ENCODE measurements at places on chromosomes 4 and X. TPM values are rescaled to one million over a fixed set of nuclear protein-coding genes. Genes with fewer than 3 reads are reported as not detected.

Gene XK
- total RNA-seq: 1.1 TPM

Gene ERCC6L
- 4.8 TPM for total RNA-seq

Gene USP26
- not detected for total RNA-seq

Gene TSC22D3
- total RNA-seq: 41.4 TPM

Gene BRS3
- 0.10 TPM for total RNA-seq

Gene ARR3
- not detected for total RNA-seq

Gene ITM2A
- total RNA-seq: 1.5 TPM

Gene NDP
- not detected for total RNA-seq

Gene HTRA3
- total RNA-seq: 0.86 TPM

Gene CD99L2
- total RNA-seq: 19.2 TPM

Gene PNMA3
- 32.8 TPM for total RNA-seq

Gene PRKG2
- total RNA-seq: 3.3 TPM

Gene TMEM184C
- total RNA-seq: 49.8 TPM

Gene NEUROG2
- not detected for total RNA-seq

Gene NWD2
- 0.05 TPM for total RNA-seq

Gene HSD17B11
- 28.2 TPM for total RNA-seq

Gene MAGEB17
- 0.19 TPM for total RNA-seq

Gene JADE1
- total RNA-seq: 35.3 TPM

Gene TMEM154
- 0.46 TPM for total RNA-seq

Gene CT45A5
- total RNA-seq: not detected

Gene TRAM1L1
- total RNA-seq: 4.3 TPM

Gene RPA4
- total RNA-seq: 1.6 TPM

Gene MND1
- total RNA-seq: 9.7 TPM

Gene PAGE2B
- not detected for total RNA-seq

Gene HSFX3
- total RNA-seq: not detected

Gene CLCN4
- total RNA-seq: 15.2 TPM

Gene CDS1
- 21.6 TPM for total RNA-seq

Gene MAGEB1
- total RNA-seq: not detected

Gene ERVMER34-1
- 2.2 TPM for total RNA-seq

Gene CLDN22
- total RNA-seq: not detected

Gene CFAP99
- not detected for total RNA-seq

Gene ZNF732
- total RNA-seq: 2.2 TPM

Gene CXorf49
- total RNA-seq: not detected

Gene ZNF185
- 10.1 TPM for total RNA-seq

Gene NFKB1
- total RNA-seq: 27.6 TPM

Gene PRPS1
- 35.6 TPM for total RNA-seq

Gene TIGD4
- total RNA-seq: 3.3 TPM

Gene TMEM47
- 19.1 TPM for total RNA-seq

Measured in progenitor cell of endocrine pancreas (in vitro differentiated cells).